Activated T-helper 1 cell treated with anti-CD3 and anti-CD28 coated beads, Interleukin-12 subunit alpha, Interleukin-12 subunit beta, Interleukin-2, Interleukin-4 antibody, amounts not matched to agents 30 ng/mL and 10 ng/mL and 1 ng/mL, durations not matched to agents 14 hours and 24 hours and 36 hours (primary cell): ENCODE measurements at places on chromosomes 11 and 22.

- H3K27me3 ChIP-seq = no peaks in the 10 kb centered on the region
- DNase-seq = no peak
- no peaks in the 10 kb centered on the region for H3K36me3 ChIP-seq
- no peak overlapping the region for H3K27ac ChIP-seq
- no peaks in the 10 kb centered on the region for H3K4me1 ChIP-seq
Observed at GRCh38 chr11:83568516-83568915, 282.3 kb upstream of the CCDC90B start.

DNA sequence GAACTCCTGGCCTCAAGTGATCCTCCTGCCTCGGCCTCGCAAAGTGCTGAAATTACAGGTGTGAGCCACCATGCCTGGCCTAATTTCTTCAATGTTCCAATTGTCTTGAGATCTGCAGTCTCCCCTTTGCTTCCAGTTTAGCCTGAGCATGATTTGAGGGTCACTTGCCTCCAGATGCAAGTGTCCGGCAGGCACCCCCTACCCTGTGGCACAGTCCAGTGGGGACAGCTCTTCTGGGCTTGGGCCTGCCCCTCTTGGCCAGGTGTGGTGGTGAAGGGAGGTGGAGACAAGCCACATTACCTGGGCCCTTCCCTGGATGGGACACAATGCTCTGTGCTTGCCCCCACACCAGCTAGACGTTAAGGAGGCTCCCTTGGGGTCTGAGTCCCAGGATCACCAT lies 21.3 kb upstream of the CACNG2 start:
- H3K27ac ChIP-seq = no peak overlapping the region
- no peak for DNase-seq
- no peaks in the 10 kb centered on the region for H3K4me1 ChIP-seq
- no peak overlapping the region for H3K4me3 ChIP-seq
- H3K27me3 ChIP-seq = peaks cover 24% of the 10 kb centered on the region

- no peak for DNase-seq
- H3K36me3 ChIP-seq = no peaks in the 10 kb centered on the region
- no peaks in the 10 kb centered on the region for H3K27me3 ChIP-seq
- H3K4me3 ChIP-seq = no peak overlapping the region
- H3K27ac ChIP-seq = no peak overlapping the region
- peaks cover 26% of the 10 kb centered on the region for H3K4me1 ChIP-seq
Observed at GRCh38 chr11:126082251-126083109, 19.8 kb upstream of the CDON start.

DNA sequence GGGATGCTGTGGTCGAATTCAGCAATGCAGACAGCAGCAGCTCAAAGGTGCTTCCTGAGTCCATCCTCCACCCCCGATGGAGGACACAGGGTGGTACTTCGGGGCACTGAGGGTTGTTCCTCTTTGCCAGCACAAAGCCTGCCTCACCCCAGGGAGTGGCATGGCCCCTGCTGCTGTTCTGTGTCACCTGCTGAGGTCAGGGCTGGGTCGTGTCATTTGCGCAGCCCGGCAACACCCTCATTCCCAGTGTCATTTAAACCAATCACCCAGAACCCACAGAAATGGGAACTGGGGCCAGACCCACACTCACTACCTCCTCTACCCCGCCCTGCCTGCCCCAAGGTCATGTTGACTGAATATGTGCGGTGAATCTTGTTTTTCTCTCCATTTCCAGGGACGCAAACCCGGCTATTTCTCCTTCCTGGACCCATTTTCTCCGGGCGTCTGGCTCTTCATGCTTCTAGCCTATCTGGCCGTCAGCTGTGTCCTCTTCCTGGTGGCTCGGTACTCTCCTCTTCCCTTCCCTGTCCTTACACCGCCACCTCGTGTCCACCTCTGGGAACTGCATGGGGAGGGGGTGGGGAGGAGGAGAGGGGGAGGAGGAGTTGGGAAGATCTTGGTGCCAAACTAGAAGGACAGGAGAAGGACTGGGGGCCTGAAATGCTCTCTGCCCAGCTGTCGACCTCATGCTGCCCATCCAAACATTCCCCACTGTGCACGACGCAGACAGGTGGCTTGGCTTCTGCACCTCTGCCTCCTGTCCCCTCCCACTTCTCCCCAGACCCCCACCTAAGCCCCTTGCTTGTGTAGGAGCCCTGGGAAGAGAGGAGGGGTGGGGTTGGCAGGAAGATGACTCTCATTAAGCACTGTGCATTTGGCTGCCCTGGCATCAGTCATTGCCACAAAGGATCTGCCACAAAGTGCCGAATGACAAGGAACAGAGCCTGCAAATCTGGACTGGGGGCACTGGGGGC lies 71.2 kb upstream of the TBCEL start:
- H3K4me1 ChIP-seq = peaks cover 7% of the 10 kb centered on the region
- no peak overlapping the region for H3K4me3 ChIP-seq
- no peaks in the 10 kb centered on the region for H3K36me3 ChIP-seq
- H3K27me3 ChIP-seq = no peaks in the 10 kb centered on the region
- H3K27ac ChIP-seq = no peak overlapping the region
- DNase-seq = peak; percentile 25

DNA sequence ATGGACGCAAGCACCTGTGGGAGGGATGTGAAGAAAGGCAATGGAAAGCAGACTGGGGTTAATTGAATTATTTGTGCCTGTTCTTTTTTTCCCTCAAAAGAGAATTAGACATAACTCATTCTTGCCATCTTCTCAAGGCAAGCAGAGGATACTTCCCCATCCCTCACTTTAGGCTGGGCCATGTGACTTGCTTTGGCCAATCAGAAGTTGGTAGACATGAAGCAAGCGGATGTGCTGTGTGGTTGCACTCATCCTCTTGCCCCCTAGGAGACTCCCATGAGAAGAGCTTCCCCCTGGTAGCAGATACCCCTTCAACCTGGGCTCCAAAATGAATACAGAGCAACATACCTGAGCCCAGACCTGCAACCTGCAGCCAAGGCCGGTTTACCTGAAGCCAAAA lies 124.4 kb upstream of the ZC3H12C start:
- H3K36me3 ChIP-seq = peaks cover 6% of the 10 kb centered on the region
- peaks cover 4% of the 10 kb centered on the region for H3K27me3 ChIP-seq
- H3K4me3 ChIP-seq = no peak overlapping the region
- H3K27ac ChIP-seq = no peak overlapping the region
- peaks cover 47% of the 10 kb centered on the region for H3K4me1 ChIP-seq

GRCh38 chr11:6427516-6427915 lies 8.6 kb upstream of the APBB1 start:
- H3K4me1 ChIP-seq = no peaks in the 10 kb centered on the region
- no peak overlapping the region for H3K4me3 ChIP-seq
- H3K27me3 ChIP-seq = peaks cover 28% of the 10 kb centered on the region

- no peaks in the 10 kb centered on the region for H3K4me1 ChIP-seq
- no peak overlapping the region for H3K4me3 ChIP-seq
Observed at GRCh38 chr11:132838627-132839026, 693.7 kb downstream of the OPCML start.

GRCh38 chr11:65975771-65976170 lies 14.2 kb downstream of the SART1 start:
- H3K4me3 ChIP-seq = no peak overlapping the region
- no peak for DNase-seq
- H3K4me1 ChIP-seq = peaks cover 7% of the 10 kb centered on the region

DNA sequence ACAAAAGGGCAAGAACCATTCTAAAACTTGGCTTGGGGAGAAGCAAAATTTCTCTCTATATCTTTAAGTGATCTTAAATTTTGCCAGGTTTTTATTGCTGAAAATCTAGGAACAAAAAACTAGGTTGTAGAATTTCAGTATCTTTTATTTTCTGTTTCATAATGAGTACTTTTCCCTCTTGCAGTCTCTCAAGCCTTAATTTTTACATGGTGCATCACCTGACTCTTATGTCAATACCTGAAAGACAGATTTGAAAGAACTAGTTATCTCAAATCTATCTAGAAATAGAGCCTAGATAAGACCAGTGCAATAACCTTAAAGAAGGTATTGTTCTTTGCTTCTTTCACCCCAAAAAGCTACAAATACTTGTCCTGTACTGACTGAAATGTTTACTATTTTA lies 122.1 kb downstream of the TRIM44 start:
- peaks cover 3% of the 10 kb centered on the region for H3K27me3 ChIP-seq
- H3K27ac ChIP-seq = no peak overlapping the region
- DNase-seq = no peak
- H3K36me3 ChIP-seq = no peaks in the 10 kb centered on the region
- H3K4me3 ChIP-seq = no peak overlapping the region
- peaks cover 22% of the 10 kb centered on the region for H3K4me1 ChIP-seq

DNA sequence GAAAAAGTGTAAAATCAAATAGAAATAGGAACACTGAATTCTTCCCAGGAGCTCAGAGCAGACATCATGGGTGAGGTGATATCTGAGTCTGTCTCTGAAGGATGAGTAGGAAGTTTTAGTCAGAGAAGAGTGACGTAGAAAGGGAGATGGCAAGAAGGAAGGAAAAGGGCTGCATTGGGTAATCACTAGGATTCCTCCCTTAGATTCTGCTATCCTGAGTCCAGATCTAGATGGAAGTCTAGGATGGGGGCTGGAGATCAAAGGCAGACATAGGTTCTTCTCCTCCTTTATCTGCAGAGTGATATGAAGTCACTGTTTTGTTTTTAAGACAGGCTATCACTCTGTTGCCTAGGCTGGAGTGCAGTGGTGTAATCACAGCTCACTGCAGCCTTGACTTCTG lies 30.4 kb downstream of the POU2F3 start:
- H3K36me3 ChIP-seq = no peaks in the 10 kb centered on the region
- H3K4me3 ChIP-seq = no peak overlapping the region
- no peak overlapping the region for H3K27ac ChIP-seq
- DNase-seq = no peak

DNA sequence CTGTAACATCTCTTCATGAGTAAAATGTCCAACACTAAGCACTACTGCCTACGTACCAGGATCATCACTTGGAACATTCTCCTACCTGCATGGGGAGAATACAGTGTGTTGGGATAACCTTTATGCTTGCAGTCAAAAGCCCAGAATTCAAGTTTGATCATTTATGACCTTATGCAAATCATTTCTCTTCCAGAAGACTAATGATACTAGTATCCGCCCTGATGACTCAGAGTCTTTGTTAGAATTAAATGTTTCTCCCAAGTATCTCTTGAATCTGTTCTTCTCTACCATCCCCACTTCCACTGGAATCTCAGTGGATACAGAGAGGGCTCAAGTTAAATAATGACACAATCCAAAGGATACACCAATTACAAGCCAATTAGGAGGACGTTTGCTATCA lies 12.4 kb downstream of the MAJIN start:
- peaks cover 16% of the 10 kb centered on the region for H3K27me3 ChIP-seq
- no peak overlapping the region for H3K27ac ChIP-seq
- no peak for DNase-seq
- no peaks in the 10 kb centered on the region for H3K36me3 ChIP-seq
- H3K4me1 ChIP-seq = no peaks in the 10 kb centered on the region

- H3K36me3 ChIP-seq = no peaks in the 10 kb centered on the region
- peaks cover 17% of the 10 kb centered on the region for H3K27me3 ChIP-seq
- peaks cover 3% of the 10 kb centered on the region for H3K4me1 ChIP-seq
- no peak for DNase-seq
Observed at GRCh38 chr11:115251126-115251525, 253.1 kb downstream of the CADM1 start.

DNA sequence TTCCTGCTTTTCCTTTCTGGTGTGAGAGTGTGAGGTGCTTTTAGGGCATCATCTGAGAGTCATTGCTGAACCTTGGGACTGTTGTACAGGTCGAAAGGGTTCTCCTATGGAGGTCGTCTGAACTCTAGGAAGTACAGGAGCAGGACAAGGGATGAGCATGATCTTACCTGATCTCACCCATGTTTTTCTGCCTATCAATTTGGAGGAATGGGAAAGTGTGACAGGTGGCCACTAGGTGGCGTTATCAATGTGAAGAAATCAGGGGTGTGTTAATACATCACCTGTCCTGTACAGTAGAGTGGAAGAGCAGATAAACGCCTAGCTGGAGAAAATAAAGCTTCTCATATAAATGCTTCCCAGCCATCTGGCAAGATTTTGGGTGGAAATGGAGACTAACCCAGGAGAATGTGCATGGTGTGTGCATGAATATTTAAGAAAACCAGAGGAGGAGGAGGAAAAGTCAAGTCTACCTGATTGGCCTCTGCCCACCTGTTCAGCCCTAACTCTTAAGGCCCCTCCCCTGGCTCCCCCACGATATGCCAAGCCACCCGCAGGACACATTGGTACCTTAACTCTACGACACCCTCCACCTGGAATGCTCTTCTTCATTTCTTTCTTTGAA lies 72.0 kb upstream of the NARS2 start:
- H3K4me1 ChIP-seq = peaks cover 36% of the 10 kb centered on the region
- H3K4me3 ChIP-seq = no peak overlapping the region
- no peaks in the 10 kb centered on the region for H3K27me3 ChIP-seq
- no peaks in the 10 kb centered on the region for H3K36me3 ChIP-seq
- H3K27ac ChIP-seq = peak overlapping the region; percentile 5
- DNase-seq = peak; percentile 31

DNA sequence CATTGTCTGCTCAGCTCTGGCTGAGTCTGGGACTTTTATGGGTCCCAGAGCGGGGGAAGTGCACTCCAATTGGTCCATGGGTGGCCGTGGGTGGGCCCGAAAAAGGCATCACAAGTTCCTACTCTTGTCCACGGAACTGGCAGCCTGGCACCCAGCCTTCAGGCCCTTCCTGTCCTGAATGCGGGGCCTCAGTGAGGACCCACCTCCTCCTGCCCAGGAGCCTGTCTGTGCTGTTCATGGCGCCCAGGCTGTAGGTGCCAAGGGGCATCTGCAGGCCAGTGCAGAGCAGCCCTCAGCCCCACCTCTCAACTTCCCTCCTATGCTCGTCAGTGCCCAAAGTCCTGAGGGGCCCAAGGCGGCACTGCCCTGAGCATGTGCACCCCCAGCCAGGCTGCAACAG lies 411.7 kb upstream of the KIRREL3 start:
- no peaks in the 10 kb centered on the region for H3K36me3 ChIP-seq
- no peaks in the 10 kb centered on the region for H3K4me1 ChIP-seq
- H3K27me3 ChIP-seq = no peaks in the 10 kb centered on the region
- H3K4me3 ChIP-seq = no peak overlapping the region
- no peak overlapping the region for H3K27ac ChIP-seq
- DNase-seq = no peak

DNA sequence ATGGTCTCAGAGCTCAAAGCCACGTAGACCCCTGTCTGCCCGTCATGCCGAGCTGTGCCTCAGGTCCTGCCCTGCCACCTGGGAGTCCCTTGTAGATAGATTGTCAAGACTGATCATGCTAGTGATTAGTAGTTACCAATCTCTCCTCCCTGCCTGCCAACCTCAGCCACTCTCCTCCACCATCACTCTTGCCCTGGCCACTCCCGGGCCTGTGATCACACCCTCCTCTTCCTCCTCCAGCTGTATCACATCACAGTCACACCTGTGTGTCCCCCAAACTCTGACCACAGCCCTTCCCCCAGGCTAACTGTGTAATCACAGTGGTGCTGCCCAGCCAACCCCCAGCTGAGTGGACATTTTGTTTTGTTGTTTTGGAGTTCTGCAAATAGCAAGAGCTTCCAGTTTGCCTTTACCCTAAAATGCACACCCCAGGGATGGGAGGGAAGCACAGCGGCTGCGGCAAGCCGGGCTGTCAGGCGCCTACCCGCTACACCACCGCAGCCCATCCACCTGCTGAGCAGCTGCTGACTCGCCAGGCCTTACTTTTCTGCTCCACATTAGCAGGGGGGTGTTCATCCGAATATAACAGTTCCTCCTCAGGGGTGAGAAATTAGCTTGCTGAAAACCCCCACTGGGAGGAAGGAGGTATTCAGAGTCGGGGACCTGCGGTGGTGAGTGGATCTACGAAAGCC lies 45.8 kb downstream of the LRFN4 start:
- H3K27ac ChIP-seq = no peak overlapping the region
- H3K36me3 ChIP-seq = no peaks in the 10 kb centered on the region
- no peak overlapping the region for H3K4me3 ChIP-seq
- no peaks in the 10 kb centered on the region for H3K4me1 ChIP-seq
- DNase-seq = no peak

GRCh38 chr11:725624-726202 lies 19.7 kb downstream of the EPS8L2 start:
- H3K27me3 ChIP-seq = peaks cover 13% of the 10 kb centered on the region
- peak overlapping the region; percentile 76 for H3K4me3 ChIP-seq
- no peak overlapping the region for H3K27ac ChIP-seq
- H3K4me1 ChIP-seq = peaks cover 8% of the 10 kb centered on the region
